SHP77 treated with DMSO at 0.1 percent for 48 hours (cell line): ENCODE measurements at places on chromosomes 12 and 14.

GRCh38 chr14:51652168-51653078 lies 713 bp downstream of the FRMD6 start:
- peak; percentile 13 for DNase-seq

- DNase-seq, result no peak
These were observed 183.6 kb downstream of the ERC1 start for GRCh38 chr12:1174659-1175058.

GRCh38 chr14:30853946-30854345 lies 20.4 kb upstream of the COCH start:
- DNase-seq, result no peak

DNA sequence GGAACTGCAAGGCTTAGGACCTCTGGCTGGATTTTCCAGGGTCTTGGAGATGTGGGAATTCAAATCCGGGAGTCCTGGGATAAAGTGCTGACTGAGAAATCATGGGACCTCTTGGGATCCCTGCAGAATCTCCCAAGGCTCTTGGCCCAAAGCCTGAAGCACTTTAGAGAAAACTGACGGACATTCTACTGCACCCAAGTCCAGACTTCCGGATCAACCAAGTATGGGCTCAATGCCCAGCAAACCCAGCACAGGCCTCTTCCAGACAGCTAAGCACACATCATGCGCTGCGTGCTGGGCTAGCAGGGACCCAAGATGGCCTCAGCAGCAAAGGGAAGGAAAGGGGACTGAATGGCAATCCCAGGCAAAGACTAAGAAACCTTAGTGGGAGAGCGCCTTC lies 85.0 kb downstream of the ACTN1 start:
- no peak for DNase-seq

DNA sequence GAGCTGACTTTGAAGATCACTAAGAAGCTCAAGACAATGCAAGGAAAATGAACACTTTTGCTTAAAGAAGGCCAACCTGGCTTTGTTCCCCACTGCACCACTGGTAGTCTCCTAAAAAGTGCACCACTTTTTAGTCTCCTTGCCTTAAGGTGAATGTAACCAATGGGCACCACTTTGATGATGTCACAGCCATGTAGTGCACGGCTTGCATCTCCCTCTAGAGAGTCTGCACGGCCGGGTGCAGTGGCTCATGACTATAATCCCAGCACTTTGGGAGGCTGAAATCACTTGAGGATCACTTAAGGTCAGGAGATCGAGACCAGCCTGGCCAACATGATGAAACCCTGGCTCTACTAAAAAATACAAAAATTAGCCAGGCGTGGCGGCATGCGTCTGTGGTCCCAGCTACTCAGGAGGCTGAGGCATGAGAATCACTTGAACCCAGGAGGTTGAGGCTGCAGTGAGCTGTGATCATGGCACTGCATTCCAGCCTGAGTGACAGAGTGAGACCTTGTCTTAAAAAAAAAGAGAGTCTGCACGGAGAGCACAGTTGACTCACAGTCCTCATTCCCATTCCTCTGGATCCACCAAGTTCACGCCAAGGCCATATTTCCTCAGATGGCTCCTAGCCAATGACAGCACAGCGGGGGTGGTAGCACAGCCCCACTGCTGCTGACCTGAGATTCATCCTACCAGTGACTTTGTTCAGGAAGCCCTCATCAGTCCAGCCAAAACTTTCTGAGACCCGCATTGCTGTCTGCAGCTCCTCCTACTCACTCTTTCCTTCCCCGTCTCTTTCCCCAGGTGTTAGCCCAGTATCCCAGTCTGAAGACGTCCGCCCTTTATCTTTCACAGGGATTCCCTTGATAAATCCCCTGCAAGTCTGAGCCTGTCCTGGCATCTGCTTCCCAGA lies 16.5 kb upstream of the IFT81 start:
- DNase-seq, result no peak

DNA sequence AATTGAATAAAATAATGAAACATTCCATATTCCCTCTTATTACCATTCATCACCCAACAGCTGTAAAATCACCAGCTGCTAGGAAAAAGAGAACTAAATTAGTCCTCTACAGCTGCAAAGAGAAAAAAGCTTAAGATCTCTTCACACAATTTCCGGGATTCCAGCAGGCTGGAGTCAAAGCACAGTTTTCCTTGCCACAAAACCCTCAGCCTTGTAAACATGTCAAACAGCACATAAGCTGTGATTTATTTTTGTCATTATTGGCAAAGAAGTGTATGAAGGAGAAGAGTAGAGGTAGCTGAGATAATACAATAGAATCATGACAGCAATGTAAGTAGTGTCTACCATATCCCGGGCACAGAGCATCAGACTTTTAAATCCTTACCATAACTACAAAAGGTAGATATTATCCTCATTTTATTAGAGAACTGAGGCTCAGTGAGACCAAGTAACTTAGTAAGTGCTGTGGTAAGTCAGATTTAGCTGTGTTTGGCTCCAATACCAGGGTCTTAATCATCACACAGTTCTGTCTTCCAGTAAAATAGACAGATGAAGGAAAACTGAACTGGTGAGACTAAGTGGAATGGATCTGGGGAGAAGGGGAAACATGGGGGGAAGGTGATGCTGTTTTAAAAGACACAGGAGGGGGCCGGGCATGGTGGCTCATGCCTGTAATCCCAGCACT lies 57.3 kb downstream of the NTN4 start:
- peak; percentile 19 for DNase-seq

DNA sequence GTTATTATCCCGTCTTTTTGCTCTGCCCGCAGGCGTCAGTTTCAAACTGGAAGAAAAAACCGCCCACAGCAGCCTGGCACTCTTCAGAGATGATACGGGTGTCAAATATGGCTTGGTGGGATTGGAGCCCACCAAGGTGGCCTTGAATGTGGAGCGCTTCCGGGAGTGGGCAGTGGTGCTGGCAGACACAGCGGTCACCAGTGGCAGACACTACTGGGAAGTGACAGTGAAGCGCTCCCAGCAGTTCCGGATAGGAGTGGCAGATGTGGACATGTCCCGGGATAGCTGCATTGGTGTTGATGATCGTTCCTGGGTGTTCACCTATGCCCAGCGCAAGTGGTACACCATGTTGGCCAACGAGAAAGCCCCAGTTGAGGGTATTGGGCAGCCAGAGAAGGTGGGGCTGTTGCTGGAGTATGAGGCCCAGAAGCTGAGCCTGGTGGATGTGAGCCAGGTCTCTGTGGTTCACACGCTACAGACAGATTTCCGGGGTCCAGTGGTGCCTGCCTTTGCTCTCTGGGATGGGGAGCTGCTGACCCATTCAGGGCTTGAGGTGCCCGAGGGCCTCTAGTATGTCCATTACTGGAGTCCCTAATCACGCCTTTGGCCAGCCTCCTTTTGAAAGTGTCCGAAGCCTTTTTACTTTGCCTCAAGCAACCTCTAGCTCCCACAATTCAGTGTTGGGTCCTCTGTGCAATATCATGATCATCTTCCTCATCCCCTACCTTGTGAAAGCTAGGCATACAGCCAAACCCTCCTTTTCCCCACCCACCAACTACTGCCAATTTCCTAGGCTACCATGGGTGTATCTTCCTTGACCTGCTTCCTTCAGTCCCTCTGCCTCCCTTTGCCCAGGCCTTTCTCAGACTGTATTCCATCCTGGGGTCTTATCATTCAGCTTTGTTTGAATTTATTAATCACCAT lies 891 bp downstream of the SPRYD4 start:
- DNase-seq, result no peak

GRCh38 chr14:63928744-63929174 lies 76.0 kb downstream of the SYNE2 start:
- DNase-seq, result no peak

GRCh38 chr14:78968265-78968664 lies 798.1 kb downstream of the NRXN3 start:
- no peak for DNase-seq

DNA sequence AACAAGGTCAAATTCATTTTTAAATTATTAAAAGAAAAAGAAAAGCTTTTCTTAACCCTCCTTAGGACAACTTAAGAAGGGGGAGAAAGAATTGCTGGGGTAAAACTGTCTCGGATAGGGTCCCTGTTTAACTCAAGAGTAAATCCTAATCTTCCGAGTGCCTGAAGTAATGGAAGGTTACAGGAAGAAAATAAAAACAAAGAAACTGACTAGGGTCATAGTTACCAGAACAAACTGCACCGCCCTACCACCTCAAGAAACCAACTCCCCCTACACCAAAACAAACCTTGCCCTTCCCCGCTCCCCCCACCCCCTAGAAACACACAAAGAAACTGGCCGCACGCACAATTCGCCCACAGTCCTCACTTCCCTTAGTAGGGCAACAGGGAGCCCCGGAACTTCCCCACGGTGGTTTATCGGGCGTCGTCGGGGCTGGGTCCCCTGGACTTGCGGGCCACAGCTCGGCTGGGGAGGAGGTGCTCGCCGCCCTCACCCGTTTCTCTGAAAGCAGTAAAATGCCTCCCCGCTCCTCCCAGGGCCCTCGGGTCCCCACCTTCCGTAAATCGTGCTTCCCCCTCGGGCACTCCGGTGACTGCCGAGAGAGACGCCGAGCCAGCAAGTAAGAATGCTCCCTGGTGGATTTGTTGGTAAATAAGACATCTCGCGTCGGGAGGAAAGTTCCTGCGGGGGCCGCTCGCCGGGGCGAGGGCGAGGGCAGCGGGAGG lies 2.4 kb downstream of the SINHCAF start:
- DNase-seq, result peak; percentile 51

DNA sequence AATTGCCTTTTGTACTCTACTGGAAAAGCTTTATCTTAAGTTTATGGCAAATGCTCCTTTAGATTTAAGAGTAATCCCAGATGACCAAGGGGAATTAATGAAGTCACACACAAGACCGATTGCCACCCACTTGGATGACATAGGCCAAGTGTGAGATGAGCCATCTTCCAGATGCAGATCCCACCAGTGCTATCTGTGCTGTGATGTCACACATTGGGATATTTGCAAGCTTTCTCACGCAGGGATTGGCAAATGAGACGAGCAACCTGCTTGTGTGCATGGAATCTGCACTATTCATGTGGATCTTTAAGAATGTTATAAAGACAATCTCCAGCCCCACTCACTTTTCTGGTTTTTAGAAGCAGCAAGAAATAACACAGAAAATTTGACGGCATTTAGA lies 602.1 kb upstream of the TMEM132C start:
- DNase-seq, result no peak

DNA sequence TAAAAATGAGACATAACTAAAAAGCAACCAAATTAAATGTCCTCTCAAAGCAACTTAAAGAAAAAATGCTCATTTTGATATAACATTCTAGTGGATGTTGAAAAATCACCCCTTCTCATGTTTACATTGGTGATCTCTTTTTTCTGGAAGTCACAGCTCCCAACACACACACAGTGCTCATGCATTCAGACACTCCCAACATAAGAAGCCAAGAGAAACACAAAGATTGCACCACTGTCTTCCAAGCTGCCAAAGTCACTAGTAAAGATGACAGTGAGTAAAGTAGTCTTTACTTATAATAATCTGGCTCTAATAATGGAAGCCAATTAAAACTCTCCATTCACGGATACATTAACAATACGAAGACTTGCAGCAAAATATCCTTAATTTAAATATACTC lies 218.4 kb downstream of the NTF3 start:
- DNase-seq, result no peak

GRCh38 chr14:90846511-90846910 lies 30.3 kb upstream of the TTC7B start:
- no peak for DNase-seq

DNA sequence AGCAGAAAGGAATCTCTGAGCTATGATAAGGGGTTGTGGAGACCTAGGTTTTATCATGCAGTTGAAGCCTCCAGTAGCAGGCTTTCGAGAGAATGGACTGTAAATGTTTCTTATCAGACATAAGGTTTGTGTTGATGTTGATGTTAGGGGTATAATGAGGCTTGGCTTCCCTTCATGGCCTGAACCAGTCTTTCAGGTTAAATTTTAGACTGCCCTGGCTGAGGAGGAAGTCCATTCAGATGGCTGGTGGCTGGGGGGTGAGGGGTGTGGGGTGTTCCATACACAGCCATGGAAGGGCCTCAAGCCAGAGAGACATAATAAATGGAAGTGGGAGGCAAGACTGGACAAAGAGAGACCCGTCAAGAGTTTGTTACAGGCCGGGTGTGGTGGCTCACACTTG lies 65.1 kb downstream of the IRF2BPL start:
- DNase-seq, result no peak

DNA sequence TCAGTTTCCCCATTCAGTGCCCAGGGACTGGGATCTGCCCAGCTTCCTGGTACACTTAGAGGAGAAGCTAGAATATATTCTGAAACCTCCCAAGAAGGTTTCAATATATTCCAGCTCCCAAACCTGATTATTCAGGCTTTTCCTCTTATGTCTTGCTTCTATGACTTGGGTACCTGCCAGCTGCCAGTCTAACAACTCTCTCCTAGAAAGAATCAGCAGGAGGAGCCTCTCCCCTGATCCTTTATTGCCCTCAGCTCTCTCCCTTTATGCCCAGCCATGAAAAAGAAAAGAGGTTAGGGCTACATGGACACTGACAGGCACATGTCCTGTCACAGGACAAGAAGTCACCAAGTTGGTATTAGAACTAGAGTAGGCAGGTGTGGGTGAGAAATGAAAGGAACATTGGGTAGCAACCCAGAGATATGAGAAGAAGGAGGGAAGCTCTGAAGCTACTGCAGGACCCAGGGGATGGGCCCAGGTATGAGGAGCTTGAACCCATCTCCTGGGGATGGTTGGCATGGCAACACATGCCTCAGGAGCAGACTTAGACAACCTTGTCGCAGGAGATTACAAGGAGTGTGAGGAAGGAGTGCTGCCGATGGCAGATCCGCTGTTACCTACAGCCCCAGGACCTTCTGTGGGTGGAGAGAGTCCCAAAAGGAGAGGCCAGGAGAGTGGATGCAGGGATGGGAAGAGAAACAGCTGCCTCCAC lies 2.0 kb upstream of the CACNB3 start:
- no peak for DNase-seq

GRCh38 chr14:38989922-38990546 lies 113.0 kb downstream of the SEC23A start:
- DNase-seq, result no peak

GRCh38 chr14:91516663-91517388 lies 6.7 kb upstream of the PPP4R3A start:
- DNase-seq, result no peak

- DNase-seq, result no peak
These were observed 51.2 kb downstream of the SLC2A13 start for GRCh38 chr12:40054555-40055227.

GRCh38 chr12:102903337-102904007 lies 13.6 kb downstream of the PAH start:
- DNase-seq, result no peak

DNA sequence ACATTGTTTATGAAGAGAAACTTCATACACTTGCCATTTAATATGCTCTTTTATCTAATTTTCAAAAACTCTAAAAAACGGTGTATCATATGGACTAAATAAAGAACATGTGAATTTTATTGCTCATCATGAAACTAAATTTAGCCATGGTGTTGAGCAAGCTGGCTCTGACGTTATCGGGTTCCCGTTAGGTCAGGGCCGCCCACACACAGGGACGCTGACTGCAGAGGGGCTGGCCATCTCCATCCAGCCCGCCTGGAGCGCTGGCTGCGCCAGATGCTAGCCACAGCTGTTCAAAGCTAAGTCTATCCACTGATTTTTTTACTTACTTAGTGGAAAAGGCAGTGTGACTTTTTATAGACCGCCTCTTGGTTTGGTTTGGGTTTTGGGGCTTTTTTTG lies 36.5 kb upstream of the DYNC1H1 start:
- peak; percentile 27 for DNase-seq
